ENCODE measurements at places on chromosomes 6 and 20.
A peak's percentile ranks its signal among the peaks of the same experiment; 100 is the strongest.

GRCh38 chr6:82033631-82034211 lies 213.8 kb downstream of the IBTK start:
- DNase-seq = peak; percentile 48

DNA sequence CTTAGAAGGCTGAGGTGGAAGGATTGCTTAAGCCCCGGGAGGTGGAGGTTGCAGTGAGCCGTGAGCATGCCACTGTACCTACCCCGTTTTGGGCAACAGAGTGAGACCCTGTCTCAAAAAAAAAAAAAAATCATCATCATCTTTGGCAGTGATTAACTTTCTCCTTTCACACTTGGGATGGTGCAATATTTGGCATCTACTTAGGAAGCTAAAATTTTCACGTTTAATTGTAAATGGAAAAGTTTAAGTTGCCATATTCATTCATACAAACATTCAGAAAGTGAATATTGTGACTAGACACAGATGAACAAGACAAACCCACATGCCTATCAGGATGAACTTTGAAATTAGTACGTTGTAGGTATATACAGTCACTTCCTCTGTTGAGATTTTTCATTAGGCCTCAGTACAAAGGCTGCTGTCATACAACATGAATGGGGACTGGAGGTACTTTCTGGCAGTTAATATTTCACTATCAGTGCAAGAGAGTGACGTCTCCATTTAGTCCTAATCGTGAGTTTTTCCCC lies 10.3 kb downstream of the TOP1 start:
- DNase-seq = no peak

DNA sequence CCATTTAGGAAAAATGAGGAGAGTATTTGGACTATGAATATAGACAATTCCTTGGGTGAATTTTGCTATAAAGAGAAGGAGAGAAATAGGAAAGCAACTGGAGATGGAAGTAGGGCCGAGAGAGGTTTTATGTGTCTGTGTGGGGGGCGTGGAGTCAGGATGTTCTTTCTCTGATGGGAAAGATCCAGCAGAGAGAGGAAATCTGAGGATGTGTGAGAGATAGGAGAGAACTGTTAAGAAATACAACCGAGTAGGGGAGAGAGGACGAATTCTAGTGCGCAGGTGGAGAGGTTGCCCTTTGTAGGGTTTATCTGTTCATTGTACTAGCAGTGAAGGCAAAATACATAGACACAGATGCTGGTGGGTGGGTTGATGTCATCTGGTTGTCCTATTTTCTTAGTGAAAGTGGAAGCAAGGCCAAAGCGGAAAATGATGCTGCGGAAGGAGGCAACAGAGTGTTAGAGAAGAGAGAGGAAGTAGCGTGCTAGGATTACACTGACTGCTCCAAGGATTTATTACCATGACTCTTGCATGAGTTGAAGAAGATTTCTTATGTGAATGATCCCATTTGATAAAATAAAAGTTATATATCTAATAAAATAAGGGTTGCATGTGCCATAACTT lies 57.7 kb downstream of the CLVS2 start:
- DNase-seq = no peak

DNA sequence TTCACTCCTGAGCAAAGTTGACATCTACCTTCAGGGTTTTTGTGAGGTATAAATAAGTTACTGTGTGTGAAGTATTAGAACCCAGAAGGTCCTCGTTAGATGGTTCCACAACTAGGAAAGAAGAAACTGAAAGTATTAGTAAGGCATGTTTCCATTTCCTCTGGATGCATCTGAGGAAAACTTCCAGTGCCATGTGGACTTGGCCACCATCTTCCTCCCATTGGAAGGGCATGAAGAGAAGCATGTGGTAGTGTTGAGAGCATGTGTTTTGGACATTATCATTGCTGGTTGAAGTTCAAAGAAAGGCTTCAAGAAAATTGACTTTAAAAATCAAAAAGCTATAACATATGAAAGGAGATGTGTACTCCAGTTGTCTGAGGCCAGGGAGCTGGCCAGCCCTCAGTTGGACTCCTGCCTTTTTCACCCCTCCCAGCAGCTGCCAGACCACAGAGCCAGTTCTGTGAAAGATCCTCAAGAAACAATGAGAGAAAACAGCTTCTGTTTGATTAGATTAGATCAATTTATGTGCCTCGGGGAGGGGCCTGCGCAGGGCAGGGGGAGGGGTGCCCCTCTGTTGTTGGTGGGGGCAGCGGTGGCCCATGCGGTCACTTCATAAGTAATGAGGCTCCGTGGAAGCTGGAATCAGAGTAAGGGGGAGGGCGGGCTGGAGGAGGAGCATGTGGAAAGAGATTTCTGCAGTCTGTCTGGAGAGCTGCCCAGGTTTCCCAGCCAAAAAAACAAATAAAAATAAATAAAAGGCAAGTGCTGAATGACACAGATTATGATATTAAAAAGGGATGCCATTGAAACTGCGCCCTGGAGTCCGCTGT lies 154.0 kb downstream of the JARID2 start:
- peak; percentile 80 for DNase-seq

- DNase-seq = no peak
Observed at GRCh38 chr6:169866668-169867521, 115.5 kb downstream of the ERMARD start.

GRCh38 chr6:37244430-37245310 lies 12.9 kb upstream of the TBC1D22B start:
- DNase-seq = peak; percentile 80

DNA sequence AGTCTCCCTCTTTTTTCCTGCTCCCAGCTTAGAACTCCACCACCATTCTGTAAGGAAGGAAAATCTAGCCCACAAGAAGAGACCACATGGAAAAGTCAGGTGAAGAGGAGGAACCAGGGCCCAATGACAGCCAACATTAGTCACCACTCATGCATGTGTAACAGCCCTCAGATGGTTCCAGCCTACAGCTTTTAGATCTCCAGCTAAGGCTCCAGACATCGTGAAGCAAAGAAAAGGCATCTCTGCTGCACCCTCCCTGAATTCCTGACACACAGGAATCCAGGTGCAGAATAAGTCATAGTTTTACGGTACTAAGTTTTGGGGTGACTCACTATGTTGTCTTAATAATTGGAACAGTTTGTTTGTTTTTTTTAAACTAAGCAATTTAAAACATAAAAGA lies 25.5 kb downstream of the DCDC2 start:
- DNase-seq = no peak

DNA sequence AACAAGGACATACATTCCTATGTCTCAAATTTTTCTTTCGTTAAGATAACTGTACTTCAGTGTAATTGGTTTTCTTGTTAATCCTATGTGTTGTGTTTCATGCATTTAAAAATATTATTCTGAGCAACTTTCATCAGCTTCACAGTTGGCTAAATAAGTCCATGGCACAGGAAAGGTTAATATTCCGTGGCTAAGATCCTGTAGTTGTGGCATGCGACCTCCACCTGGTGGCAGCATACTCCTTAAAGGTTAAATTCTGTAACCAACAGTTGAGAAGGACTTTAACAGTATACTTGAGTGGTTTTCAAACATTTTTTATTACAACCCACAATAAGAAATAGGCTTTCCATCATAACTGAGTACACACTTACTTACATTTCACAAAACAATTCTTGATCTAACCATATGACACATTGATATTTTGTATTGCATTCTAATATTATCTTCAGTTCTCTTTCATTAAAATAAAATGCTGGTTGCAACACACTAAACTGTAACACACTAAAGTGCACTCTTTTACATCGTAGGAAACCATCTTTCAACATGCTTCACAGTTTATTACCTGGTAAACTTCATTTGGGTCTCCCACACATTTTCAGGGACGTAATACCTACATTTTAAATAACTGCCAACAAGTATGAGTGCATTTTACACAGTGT lies 118.3 kb downstream of the SLX4IP start:
- peak; percentile 75 for DNase-seq

DNA sequence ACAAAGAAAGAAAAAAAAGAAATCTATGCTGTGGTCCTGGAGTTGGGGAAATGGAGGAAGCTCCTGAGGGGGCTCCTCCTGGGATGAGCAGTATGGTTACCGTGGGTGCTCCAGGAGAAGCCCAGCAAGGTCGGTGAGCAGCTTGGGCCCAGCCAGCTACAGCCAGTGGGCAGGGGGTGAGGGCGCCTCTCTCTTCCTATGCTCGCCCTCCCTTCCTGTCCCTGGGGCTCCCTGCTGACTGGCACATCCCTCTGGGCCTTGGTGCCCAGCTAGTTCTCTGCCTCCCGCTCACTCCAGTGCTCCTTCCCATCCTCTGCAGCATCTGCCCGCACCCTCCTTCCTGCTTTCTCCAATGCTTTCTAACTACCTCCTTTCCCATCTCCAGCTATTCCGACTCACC lies 16.6 kb downstream of the CD40 start:
- DNase-seq = no peak

- DNase-seq = no peak
Observed at GRCh38 chr6:17218749-17219093, 62.4 kb upstream of the RBM24 start.

DNA sequence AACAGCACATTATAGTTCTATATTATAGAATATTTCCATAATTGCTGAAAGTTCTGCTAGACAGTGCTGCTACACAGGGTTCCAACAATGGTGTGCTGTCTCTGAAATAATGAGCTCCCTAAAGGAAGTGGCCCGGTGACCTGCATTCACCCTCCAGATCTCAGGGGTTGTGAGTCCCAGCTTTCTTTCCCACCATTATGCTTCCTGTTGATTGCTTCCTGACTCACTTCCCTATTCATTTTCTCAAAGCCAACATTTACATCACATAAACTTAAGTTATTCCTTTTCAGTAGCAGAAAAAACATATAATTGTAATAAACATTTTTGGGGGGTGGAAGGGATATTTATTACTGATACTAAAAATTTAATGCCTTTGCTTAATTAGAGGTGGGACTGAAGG lies 12.9 kb upstream of the CCN6 start:
- DNase-seq = no peak

DNA sequence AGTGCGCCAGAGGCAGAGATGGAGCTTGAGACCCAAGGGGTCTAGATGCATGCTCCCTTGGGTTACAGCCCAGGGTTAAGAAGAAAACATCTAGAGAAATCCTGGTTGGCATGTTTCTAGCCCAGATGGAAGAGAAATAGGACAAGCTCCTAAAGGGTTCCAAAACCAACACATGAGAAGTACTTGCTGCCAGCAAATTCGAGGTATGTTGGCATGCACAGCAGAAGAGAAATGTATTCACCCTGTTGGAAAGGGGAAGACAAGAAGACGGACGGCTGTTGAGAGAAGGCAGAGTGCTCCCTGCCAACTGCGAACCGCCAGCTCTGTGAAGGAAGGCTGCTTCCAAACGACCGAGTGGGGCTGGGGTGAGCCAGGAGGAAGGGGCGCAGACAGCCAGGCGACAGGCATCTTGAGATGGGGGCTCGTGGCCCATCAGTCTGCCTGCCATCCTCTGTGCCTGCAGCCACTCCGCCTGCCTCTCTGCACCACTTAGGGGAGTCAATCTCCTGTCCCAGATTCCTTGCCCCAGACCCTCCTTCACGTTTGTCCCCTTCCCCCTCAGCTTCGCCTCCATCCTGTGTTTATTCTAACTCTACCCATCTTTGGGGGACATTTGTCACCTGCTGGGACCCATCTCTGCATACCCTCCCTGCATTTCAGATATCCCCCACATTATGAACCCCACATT lies 249.2 kb downstream of the CDC5L start:
- DNase-seq = no peak

GRCh38 chr6:4209196-4209595 lies 73.8 kb upstream of the ECI2 start:
- no peak for DNase-seq

- DNase-seq = no peak
Observed at GRCh38 chr6:90385759-90386313, 89.2 kb upstream of the BACH2 start.

- no peak for DNase-seq
Observed at GRCh38 chr6:158760618-158761250, 58.4 kb downstream of the EZR start.

DNA sequence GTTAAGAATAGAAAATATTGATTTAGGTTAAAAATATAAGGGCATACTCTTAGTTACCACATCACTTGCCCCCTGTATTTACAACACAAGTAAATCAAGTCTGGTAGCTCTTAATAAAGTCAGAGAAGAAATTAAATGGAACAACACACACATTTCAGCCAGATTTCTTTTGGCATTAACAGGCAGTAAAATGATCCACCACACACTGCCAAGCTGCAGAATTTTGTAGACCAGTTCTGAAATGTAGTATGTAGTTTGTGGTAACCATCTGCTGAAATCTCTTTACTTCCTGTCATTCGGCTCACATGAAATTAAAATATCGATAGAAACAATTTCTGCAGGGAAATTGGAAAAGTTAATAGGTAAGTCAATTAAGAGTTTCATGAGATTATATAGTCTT lies 326.8 kb downstream of the KHDRBS2 start:
- DNase-seq = no peak

DNA sequence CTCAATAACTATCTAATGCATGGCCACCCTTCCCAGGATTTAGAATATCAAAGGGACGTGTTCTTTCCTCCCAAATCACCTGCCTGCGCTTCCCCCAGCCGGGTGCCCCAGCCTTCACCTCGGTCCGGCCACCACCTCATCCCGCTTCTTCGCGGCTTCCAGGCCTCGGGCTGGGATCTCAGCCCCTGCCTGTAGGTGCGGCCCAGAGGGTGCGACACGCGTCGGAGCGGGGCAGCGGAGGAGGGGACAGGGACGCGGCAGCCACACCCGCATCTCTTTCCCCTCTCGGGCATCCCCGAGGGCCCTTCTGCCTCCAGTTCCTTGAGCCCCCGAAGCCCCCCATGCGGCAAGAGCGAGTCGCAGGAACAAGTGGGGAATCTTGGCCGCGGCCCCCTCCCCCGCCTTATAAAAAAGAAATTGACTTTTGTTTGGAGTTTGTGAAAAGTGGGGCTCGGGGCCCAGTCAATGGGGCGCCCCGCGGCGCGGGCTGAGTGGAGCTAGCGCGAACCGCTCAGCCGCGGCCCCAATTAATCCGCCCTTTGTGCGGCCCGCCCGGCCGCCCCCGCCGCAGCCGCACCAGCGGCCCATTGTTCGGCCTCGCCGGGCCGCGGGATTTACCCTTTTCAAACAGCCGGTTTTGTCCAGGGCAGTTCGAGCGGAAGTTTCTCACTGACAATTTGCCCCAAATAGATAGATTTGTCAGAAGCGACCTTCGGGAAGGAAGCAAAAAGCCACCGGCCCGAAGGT lies 8.4 kb upstream of the NR2E1 start:
- no peak for DNase-seq

DNA sequence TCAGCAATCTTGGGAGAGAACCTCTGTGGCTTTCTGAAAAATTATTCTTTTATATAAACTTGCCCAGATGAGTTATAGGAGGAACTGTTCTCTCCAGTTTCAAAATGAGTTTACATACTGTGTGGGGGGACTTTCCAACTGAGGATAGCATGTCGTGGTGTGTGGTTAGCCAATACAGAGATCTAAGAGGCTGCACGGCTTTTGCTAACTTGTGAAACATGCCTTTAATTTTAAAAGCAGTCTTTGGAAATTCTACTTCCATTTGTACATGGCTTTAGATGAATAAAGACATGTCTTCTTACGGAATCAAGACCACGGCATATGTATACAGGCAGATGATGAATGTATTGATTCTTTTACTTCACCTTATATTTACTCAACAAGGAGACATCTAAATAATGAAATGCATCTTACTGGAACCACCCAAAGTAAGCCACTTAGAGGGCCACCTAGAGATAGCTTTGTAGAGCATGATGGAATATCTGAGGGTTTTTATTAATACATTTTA lies 39.8 kb downstream of the HIVEP1 start:
- DNase-seq = no peak
